ENCODE measurements at places on chromosomes 13 and 19.

DNA sequence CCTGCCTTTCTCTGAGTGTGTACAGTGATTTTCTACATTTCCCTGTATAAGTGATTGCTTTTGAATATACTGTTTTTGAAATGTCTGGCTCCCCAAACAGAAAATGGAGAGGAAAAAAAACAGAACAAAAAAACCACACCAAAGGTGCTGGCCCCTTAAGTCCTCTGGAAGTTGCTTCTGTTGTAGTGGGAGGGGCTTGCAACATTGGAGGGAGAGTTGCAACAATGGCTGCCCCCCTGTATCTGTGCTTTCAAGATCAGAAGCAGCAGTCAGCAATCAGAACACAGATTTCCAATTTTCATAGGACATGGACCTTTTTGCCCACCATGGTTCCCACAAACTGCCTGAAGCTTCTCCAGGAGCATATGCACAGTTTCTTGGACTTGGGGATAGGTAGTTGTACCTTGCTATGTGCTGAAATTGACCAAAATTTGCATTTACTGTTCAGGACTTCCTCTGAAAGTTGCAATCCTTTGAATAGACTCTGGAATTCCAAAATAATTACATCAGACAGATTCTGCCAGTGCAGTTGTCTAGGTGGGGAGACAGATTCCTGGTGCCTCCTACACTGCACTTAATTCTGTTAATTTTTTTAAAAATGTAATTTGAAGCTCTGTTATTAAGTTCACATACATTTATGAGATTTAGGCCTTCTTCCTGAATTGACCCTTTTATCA is 13.8 kb downstream of the BIVM start:
- no peak for DNase-seq

DNA sequence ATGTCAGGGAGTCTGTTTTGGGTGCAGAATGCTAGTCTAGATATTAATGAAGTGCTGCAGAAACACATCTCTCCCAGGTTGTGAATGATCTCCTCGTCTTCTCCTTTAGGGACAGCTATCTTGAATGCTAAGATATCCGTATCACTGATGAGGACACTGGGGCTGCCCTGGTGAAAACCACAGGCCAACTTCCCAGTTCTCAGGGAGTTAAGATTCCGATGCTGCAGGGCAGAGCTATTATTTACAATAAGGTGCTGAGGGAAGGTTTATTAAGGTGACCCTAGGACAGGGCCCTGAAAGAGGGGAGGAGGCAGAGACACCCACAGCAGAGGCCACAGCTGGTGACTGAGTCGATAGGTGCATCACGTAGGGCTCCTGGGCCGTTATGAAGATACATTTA is 66.1 kb downstream of the TNFRSF19 start:
- no peak for DNase-seq

- DNase-seq: peak; percentile 66
Observed at GRCh38 chr13:112964971-112965492, 4.0 kb upstream of the MCF2L start.

- no peak for DNase-seq
Observed at GRCh38 chr19:5153601-5154128, 184.8 kb downstream of the KDM4B start.

GRCh38 chr13:32262165-32262564 is 53.0 kb downstream of the ZAR1L start:
- DNase-seq: no peak

- peak; percentile 19 for DNase-seq
Observed at GRCh38 chr19:13430790-13431582, 75.3 kb downstream of the CACNA1A start.
